ENCODE measurements at places on chromosomes 1 and 21.
A peak's percentile ranks its signal among the peaks of the same experiment; 100 is the strongest.

GRCh38 chr1:227451954-227452353 is 111.4 kb upstream of the ZNF678 start:
- no peak for ATAC-seq

DNA sequence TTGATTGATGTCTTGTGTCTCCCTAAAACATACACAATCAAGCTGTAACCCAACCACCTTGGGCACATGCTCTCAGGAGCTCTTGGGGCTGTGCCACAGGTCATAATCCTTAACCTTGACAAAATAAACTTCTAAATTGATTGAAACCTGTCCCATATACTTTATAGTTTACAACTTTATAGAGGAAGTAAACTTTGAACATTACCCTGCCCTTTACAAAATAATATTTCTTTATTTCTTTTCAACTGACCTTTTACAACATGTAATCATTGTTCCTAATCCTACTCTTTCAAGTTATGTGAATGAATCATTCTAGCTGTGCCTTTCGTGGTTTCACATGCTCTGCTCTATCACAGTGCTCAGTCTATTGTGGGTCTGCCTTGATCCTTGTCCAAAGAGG is 118.3 kb upstream of the ATP1A1 start:
- ATAC-seq: peak; percentile 53

- no peak for ATAC-seq
Observed at GRCh38 chr1:194717941-194718340, 1531.5 kb upstream of the B3GALT2 start.

GRCh38 chr1:950268-950667 is 8.8 kb downstream of the NOC2L start:
- no peak for ATAC-seq

DNA sequence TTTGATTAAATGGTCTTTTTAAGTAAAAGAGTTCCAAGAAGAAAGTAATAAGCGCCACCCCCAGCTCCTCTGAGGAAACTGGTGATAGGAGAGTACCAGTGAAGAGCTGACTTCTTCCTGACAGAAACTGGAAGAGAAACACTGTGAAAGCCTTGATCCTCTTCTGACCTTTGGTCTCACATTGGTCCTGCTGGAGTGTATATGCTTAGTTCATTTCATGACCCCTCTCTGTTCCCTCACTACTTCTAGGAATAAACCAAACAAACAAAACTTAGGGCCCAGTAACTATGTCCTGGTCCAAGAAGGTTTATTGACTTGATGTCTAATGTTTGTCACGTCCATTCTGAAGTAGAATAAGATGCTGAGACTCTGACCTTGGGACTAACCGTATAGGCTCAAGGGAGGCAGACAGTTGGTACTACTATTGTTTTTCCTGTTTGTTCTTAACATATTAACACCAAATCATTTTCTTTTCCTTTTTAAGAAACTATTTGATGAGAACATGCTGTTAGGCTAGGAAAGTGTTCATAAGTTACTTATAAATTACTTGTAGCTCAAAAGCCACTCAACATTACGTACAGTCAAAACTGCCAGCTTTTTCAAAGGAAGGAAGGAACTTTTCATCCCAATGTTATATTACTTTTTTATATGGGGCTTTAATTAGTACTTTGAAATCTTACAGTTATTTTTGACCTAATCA is 57.9 kb downstream of the MIER1 start:
- no peak for ATAC-seq

GRCh38 chr21:37088186-37088735 is 15.2 kb downstream of the TTC3 start:
- no peak for ATAC-seq

DNA sequence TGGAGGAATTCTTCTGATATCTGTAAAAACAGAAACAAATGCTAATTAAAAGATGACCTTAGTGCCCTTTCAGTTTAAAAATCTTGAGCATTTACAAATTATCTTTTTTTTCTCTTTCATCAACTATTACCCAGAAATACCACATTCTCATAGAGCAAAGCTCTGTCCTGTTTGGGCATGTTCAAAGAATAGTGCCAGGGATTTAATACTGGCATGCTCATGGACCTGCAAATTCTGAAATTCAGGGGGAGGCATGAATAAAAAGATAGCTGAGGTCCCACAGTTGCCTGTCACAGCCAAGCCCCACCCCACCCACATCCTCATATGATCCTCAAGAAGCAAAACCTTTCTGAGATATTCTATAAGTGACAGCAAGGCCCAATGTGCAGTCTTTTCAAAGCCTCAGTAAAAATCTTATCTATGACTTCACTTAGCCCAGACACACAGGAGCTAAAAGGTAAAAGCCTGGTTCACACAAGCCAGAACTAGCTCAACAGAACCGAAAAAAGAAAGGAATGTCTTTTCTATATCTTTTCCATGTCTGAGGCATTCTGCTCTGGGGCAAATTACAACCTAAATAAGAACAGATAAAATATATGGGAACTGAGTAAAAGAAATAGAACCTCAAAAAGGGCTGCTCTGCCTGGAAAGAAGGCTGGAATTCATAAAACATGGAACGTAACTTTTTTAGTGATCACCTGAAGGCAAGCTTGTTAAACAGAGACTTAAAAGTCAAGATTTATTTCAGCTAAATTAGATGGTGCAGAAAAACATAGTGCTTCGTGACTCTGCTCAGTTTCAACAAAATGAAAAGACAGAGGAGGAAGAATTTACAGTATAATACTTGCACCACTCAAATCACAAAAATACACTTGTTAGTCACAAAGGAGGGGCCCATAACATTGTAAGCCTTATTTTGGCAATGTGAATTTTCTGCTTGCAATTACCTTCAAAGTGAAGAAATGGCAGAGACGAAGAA is 11.0 kb downstream of the WLS start:
- peak; percentile 43 for ATAC-seq

DNA sequence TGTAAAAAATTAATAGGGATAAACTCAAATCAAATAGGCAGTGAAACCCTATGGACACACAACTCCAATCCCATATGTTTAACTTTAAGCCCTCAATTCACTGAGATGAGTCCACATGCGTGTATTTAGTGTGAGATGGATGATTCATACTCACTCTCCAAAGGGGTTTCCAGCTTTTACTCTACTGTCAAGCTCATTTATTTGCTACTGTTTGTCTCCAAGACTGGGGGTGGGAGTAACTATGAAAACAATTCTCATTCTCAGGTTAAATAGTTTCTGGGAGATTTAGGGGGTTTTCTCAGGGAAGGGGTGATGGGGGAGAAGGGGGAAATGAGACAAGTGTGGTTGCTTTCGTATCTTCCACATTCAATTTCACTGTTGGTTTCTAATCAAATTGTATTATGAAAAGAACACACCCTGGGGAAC is 2.7 kb downstream of the RAB29 start:
- ATAC-seq: no peak

- ATAC-seq: no peak
Observed at GRCh38 chr21:22120616-22121266, 1122.5 kb downstream of the NCAM2 start.

- ATAC-seq: no peak
Observed at GRCh38 chr1:245599371-245600174, 444.8 kb downstream of the KIF26B start.

GRCh38 chr21:17782051-17782450 is 37.1 kb downstream of the C21orf91 start:
- ATAC-seq: no peak

DNA sequence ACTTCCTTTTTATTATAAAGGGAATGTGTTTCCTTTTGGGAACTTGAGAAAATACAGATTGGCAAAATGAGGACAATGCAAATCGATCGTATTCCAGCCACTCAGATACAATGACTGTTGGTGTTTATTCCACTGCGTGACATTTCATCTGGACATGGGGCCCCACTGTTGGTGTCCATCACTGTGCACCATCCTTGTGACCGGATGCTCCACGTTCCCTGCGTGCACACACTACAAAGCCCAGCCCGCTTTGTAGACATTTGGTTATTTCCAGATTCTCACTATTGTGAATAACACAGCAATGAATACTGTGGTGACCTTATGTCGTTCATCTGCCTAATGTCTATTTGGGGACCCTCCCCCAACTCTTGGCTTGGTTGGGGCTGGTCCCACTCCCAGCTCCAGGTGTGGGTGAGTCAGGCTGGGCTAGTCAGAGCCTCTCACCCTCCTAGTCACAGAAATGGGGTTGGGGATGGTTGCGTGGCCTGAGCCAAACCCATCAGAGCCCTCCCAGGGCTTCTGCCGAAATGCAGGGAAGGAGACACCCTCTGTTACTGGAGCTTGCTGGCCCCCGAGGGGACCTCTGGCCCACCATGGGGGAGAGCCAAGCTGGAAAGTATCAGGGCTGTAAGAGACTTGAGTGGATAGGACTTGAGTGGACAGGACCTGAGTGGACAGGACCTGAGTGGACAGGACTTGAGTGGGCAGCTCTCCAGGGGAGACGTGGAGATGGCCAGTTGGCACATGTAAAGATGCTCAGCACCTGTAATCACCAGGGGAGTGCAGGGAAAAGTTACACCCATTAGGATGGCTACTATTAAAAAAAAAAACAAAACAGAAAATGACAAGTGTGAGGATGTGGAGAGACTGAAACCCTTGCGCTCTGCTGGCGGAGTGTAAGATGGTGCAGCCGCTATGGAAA is 57.1 kb upstream of the ADARB1 start:
- no peak for ATAC-seq

- no peak for ATAC-seq
Observed at GRCh38 chr1:231761747-231762541, 135.4 kb downstream of the DISC1 start.

GRCh38 chr1:169175461-169175860 is 69.0 kb downstream of the ATP1B1 start:
- no peak for ATAC-seq

- ATAC-seq: no peak
Observed at GRCh38 chr21:14890141-14890540, 174.7 kb downstream of the NRIP1 start.

DNA sequence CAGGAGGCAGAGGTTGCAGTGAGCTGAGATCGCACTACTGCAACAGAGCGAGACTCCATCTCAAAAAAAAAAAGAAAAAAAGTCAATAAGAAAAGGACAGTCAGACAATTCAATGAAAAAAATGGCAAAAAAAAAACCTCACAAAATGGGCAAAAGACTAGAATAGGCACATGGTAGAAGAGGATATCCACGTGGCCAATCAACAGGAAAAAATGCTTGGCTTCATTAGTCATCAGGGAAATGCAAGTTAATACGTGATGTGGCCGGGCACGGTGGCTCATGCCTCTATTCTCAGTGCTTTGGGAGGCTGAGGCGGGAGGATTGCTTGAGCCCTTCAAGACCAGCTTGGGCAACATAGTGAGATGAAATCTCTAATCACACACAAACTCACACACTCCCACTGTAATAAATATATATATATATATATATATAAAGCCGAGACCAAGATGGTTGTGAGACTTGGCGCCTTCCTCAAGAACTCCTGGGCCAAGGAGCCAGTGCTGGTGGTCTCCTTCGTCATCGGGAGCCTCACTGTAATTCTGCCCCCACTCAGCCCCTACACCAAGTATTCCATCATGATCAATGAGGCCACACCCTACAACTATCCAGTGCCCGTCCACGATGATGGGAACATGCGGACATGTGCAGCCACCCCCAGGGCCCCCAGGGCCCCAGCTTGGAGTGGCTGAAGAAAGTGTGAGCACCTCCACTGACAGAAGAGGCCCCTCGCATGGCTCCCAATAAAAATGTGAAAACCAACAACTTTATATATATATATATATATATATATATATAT is 22.9 kb upstream of the LEFTY2 start:
- no peak for ATAC-seq

DNA sequence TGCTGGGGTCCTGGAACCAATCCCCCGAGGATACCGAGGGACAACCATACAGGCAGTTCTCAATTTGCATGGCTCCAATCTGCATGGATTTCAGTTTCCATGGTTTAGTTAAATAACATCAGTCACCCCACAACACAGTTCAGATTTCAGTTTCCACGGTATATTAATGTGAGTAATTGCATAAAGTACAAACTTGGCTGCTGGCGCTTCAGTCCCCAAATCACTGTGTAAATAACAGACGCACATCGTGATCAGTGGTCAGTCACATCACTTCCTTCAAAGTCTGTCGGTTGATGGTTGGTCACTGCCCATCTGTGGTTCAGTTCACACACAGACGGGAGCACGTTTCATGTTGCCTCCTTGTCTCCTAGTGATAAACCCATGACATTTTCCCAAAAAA is 66.4 kb upstream of the LPGAT1 start:
- ATAC-seq: no peak

- no peak for ATAC-seq
Observed at GRCh38 chr1:3330771-3331245, 123.7 kb upstream of the ARHGEF16 start.

GRCh38 chr1:17742583-17742982 is 12.6 kb upstream of the ACTL8 start:
- no peak for ATAC-seq

DNA sequence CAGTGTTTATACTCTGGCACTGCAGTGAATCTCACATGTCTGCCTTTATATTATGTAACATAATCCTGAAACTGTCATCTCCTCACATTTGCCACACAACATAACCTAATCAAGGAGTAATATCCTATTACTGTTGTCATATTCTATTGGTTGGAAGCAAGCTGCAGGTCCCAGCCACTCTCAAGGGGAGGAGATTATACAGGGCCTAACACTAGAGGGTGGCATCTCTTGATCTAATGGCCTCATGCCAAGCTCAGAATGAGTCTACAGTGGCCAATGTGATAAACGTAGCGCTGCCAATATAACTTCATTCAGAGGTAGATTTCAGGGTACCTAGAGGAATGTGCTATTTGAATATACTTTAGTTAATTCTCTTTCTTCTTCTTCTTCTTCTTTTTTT is 166.8 kb downstream of the BACH1 start:
- ATAC-seq: no peak

DNA sequence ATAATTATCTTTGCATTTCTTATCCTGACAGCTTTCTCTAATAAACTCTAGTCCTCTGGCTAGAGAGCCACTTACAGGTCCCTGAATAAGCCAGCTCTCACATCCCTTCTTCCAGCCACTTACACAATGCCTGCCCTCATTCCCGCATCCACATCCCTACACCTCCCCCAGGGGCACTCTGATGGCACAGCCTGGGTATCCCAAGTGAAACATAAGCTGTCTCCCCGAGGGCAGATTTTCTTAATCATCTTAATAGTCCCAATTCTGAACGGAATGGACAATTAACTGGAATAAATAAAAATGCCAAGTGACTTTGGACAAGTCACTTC is 4.9 kb downstream of the RHOC start:
- no peak for ATAC-seq

- no peak for ATAC-seq
Observed at GRCh38 chr1:221180704-221181368, 301.6 kb downstream of the HLX start.

All from esophagus mucosa (tissue), 1 donor.